ELR (cell line): ENCODE measurements at places on chromosomes 2 and 18.

- DNase-seq: no peak
Observed at GRCh38 chr2:99776206-99776905, 286.5 kb upstream of the REV1 start.

GRCh38 chr2:126664639-126665038 lies 8.7 kb downstream of the GYPC start:
- no peak for DNase-seq

DNA sequence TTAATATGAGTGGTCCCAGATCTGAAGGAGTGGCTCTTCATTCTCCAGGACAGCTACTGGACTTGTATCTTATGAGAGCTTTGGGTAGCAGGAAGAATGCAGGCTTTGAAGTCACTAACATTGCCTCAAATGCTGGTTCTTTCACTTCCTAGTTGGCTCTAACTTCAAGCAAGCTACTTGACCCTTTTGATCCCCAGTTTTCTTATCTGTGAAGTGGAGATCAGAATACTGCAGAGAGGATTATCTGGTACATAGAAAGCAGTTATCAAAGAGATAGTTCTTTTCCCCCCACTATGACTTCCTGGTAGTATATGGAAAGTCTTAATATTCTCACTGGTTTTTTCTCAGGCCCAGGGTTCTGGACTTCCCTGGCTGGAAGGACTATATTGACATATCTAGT lies 3.4 kb upstream of the PLCL1 start:
- no peak for DNase-seq

GRCh38 chr2:128410035-128410757 lies 91.5 kb upstream of the HS6ST1 start:
- no peak for DNase-seq

GRCh38 chr18:77373730-77374445 lies 124.2 kb downstream of the GALR1 start:
- DNase-seq: no peak

- DNase-seq: peak; percentile 30
Observed at GRCh38 chr2:60570251-60570650, 16.8 kb upstream of the BCL11A start.

- DNase-seq: no peak
Observed at GRCh38 chr2:69731147-69731970, 10.6 kb upstream of the ANXA4 start.

- no peak for DNase-seq
Observed at GRCh38 chr2:106144621-106145331, 49.3 kb downstream of the UXS1 start.

DNA sequence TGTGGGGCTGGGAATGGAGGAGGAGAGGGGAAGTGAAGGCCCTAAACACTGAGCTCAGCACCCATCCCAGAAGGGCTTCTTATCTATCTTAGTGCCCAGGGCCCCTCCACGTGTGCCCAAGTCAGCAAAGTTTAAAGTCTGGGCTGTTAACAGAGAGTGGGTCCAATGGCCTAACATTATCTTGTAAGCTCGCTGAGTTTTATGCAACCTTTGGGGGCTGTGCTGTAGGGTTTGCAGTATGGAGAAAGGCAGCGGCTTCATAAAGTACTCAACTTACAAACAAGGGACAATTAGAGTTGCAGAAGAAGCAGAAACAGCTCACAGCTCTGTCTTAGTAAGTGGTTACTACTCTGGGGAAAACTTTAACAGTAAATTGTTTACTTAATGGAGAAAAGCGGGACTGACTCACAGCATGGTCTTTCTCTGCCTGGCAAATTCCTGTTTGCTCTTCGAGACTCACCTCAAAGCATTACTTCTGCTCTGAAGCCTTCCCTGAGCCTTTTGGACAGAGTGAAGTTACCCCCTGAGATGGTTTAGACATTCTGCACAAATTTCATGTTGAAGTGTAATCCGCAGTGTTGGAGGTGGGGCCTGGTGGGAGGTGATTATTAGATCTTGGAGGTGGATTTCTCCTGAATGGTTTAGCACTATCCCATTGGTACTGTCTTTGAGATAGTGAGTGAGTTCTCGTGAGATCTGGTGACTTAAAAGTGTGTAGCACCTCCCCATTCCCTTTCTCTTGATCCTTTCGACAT lies 9.0 kb downstream of the ENOSF1 start:
- peak; percentile 89 for DNase-seq

DNA sequence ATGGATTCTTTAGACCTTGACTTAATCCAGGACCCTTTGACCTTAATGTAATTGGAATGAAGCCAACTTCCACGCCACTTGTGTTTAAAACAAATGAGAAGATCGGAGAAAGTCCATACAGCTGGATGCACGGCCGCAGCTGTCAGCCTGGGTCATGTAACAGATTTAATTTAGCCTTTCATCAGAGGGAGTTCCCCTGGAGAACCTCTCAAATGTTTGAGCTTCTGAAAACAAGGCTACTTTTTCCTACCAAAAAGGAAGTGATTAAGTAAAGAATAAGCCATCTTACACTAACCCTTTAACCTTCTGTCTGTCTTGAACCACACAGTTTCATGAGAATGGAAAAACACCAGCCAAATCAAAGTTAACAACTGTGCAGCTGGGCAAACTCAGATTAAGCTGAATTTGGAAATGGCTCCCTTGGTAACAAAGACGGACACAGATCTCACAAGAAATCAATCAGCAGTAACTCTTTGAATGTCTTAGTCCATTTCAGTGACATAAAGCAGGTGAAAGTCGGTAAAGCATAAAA lies 103.6 kb downstream of the DOCK10 start:
- DNase-seq: peak; percentile 32

DNA sequence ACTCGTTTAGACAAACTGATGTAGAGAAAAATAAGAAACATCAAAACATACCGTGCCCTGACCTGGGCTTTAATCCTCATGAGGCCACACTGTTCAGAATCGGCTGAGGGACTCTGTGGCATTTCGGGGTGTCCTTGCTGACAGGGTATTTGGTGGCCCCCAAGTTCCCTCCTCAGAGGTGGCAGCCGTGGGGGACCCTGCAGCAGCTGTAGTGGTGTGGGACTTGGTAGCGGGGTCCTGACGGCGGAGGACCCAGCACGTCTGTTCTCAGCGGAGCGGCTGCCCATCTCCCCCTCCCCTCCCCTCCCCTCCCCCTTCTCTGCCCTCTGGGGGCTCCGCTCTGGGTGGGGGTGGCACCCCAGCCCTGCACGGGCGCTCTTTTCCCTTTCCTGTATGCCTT lies 18.4 kb downstream of the KCNG2 start:
- DNase-seq: no peak

GRCh38 chr2:86186431-86186830 lies 8.8 kb downstream of the IMMT start:
- DNase-seq: no peak

DNA sequence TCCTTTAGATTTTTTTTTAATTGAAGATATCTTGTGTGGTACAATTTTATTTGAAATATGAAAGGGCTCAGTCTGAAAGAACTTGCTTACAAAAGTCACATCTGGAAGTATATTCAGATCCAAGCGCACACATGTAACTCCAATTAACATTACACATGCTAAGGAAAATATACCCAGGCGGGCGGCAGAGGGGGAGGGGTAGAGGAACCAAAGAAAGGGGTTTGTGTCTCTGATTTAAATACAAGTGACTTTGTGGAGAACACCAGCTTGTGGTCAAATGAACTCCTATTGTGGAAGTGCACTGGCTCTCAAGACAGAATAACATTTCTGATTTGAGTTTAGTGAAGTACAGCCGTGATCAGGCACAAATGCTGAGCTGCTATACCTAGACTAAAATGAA lies 280.2 kb upstream of the SOX11 start:
- DNase-seq: no peak

- peak; percentile 8 for DNase-seq
Observed at GRCh38 chr2:147789287-147789686, 55.5 kb upstream of the ACVR2A start.

GRCh38 chr18:26190506-26190905 lies 35.7 kb upstream of the TAF4B start:
- DNase-seq: no peak

DNA sequence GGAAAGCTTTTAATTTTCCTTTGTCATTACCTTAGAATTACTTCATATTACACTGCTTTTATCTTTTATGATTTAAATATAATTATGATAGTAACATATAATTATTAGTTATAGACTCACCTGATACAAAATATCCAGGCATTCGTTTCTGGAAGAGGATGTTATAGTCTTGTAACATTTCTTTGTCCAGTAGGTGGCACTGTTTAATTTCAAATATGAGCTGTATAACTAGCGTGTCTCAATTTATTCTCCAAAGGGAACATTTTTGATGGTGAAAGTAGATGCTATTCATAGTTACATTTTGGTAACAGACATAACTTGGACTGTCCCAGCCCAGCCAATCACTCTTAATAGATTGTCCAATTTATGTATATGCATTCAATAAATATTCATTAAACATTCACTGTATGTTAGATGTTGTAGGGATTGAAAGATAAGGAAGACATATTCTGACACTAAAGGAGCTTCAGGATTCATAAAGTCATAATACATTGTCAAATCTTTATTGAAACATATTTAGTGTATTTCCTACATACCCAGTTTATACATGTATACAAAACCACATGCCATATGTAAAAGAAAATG lies 19.2 kb downstream of the DAW1 start:
- DNase-seq: peak; percentile 74

DNA sequence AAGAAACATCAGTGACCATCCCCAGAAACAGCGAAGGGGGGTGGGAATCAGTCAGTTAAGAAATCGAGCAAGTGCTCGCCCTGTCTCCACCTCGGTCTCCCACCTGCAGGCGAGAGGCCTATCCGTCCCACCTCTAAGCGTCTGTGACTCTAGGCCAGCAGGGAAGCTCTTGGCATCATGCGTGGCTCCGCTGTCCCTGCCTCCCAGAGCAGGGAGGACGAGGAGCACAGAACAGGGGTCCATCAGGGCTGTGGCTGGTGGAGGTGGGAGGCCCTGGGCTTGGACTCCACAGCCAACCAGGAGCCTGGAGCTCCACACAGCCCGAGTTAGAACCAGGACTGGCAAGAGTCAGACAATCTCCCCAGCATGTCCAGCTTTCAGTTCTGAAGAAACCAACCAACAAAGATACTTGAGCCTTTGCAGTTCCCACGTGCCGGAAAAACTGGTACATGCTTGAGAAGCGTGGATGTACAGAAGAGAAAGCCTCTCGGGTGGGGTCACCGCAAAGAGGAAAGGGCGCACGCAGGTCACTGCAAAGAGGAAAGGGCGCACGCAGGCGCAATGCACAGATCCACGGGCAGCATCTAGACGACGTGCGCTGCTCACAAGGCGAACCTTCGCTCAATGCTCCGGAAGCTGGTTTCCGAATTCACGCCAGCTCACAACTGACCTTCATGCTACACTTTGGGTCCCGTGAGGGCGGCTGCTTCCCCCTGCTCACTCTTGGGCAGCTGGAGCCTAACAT lies 104.5 kb upstream of the ALKAL2 start:
- DNase-seq: no peak

DNA sequence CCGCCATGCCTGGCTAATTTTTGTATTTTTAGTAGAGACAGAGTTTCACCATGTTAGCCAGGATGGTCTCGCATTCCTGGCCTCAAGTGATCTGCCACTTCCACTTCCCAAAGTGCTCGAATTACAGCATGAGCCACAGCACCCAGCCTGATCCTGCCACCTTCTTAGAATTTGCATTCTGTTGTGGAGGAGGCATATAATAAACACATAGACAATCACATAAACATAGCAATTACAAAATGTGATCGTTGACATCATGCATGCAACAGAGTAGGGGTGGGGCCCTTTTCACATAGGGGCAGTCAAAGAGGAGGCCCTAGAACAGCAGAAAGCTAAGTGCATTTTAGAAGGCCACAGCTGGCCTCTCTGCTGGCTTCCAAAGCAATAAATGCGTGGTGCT lies 39.9 kb upstream of the TSPYL6 start:
- DNase-seq: no peak

- no peak for DNase-seq
Observed at GRCh38 chr2:199216253-199216652, 241.5 kb downstream of the SATB2 start.

- peak; percentile 81 for DNase-seq
Observed at GRCh38 chr2:195477248-195477995, 179.6 kb upstream of the SLC39A10 start.

GRCh38 chr18:68263481-68263880 lies 451.4 kb downstream of the TMX3 start:
- peak; percentile 78 for DNase-seq

DNA sequence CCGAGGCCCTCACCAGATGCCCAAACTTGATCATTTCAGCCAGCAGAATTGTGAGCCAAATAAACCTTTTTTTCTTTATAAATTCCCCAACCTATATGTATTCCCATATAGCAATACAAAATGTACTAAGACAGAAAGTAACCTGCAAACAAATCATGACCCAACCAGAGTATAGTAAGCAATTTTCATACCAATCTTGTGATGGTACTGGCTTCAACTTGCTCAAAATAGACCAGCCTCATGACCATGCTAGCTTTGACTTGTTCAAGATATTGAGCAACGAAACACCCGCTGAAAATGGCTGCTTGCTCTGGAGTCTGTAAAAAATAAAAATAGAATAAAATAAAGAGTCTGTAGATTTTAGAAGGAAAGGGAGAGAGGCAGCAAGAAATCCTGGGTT lies 97.6 kb downstream of the C1D start:
- no peak for DNase-seq

- DNase-seq: peak; percentile 84
Observed at GRCh38 chr2:86274265-86274917, 63.0 kb downstream of the REEP1 start.

GRCh38 chr2:42756150-42756775 lies 7.7 kb downstream of the OXER1 start:
- no peak for DNase-seq

DNA sequence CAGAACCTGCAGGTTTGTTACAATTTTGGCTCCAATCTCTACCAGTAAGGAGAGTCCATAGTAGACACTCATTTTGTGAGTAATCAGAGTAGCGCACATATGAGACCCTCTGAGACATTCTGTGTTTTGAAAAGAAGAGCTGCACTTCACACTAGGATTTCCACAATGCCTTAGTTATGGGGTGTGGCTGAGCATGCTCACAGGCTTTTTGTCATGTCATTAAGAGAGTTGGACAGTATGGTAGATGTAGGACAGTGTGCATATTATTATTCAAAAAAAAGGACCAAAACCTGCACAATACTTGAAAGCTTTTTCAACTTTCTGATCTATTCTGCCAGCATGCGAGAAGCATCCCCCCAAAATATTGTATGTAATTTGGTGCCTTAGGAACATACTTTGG lies 24.9 kb upstream of the TRIM43B start:
- DNase-seq: no peak

GRCh38 chr18:42425025-42425424 lies 470.0 kb downstream of the PIK3C3 start:
- no peak for DNase-seq

GRCh38 chr2:129935118-129935517 lies 44.3 kb upstream of the RAB6C start:
- DNase-seq: no peak

GRCh38 chr2:8632755-8633154 lies 49.1 kb upstream of the ID2 start:
- no peak for DNase-seq

DNA sequence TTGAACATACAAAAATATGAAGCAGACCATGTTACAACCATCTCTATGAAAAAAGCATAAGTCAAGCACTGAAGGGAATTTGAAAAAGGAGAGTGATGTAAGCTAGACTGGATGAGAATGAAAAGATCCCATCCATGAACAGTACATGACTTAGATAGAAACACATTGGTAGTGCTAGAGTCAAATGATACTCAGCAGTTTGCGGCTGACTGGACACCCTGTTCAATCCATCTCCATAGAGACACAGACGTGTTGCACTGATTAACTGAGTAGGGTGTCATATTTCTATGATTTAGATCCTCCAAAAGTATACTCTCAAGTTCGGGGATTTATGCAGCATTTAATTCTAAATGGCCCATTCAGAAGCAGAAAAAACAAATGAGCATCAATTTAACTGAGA lies 674.3 kb upstream of the NRXN1 start:
- no peak for DNase-seq
